ENCODE measurements at places on chromosomes 4 and X.

- DNase-seq: no peak
Measured at GRCh38 chr4:169184236-169184635, 86.5 kb downstream of the SH3RF1 start.

GRCh38 chr4:139514382-139515059, 41.5 kb downstream of the SETD7 start:
- no peak for DNase-seq

GRCh38 chr4:48065587-48066052, 49.0 kb downstream of the NIPAL1 start:
- no peak for DNase-seq

- no peak for DNase-seq
Measured at GRCh38 chr4:41712425-41712824, 36.1 kb downstream of the PHOX2B start.

DNA sequence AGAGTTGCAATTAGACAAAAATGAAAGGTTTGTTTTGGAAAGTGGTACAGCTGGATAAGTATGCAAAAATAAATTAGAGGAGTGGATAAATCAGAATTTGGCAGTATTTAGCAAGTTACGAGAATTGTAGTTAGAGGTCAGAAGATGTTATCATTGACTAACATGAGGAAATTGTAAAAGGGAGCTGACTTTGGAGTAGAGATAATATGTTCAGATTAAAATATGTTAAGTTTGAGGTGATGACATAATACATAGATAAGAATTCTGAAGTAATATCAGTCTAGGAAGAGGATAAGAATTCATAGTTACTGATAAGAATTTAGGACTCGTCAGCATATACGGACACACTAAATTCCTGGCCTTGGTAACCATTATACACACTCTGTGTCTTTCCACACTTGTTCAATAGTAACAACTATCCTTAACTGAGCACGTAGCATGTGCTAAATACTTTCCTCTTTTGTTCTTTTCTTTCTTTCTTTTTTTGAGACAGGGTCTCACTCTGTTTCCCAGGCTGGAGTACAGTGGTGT, 4.1 kb upstream of the EPGN start:
- DNase-seq: no peak

- DNase-seq: no peak
Measured at GRCh38 chrX:444305-444704, 57.6 kb upstream of the PPP2R3B start.

- DNase-seq: no peak
Measured at GRCh38 chrX:15761564-15762191, 23.6 kb downstream of the CA5B start.

DNA sequence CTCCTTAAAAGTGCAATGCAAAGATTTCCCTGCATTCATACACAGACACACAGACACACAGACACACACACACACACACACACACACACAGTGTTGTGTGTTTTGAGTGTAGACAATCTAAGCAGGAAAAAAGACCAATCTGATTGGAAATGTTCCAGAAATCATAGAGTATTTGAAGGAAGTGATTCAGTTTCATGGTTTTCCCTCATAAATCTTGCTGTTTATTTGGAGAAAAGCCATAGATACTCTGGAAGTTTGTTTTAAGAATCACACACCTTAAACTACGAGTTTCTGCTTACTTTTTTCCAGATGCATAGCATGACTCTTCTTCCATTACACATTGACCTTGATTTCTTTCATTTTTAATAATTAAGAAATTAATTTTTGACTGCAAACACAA, 298.5 kb upstream of the BMP3 start:
- DNase-seq: no peak

DNA sequence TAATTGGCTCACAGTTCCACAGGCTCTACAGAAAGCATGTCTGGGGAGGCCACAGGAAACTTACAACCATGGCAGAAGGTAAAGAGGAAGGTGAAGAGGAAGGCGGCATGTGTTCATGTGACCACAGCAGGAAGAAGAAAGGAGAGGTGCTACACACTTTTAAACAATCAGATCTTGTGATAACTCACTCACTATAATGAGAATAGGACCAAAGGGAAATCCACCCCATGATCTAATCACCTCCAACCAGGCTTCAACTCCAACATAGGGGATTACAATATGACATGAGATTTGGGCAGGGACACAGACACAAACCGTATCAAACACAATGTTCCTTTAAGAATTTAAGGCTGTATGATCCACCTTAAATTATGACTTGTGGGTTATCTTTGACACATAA, 10.5 kb upstream of the PGM2 start:
- DNase-seq: no peak

- no peak for DNase-seq
Measured at GRCh38 chrX:53447441-53447840, 13.3 kb upstream of the HSD17B10 start.

GRCh38 chrX:71616672-71617529, 1.4 kb downstream of the CXCR3 start:
- no peak for DNase-seq

DNA sequence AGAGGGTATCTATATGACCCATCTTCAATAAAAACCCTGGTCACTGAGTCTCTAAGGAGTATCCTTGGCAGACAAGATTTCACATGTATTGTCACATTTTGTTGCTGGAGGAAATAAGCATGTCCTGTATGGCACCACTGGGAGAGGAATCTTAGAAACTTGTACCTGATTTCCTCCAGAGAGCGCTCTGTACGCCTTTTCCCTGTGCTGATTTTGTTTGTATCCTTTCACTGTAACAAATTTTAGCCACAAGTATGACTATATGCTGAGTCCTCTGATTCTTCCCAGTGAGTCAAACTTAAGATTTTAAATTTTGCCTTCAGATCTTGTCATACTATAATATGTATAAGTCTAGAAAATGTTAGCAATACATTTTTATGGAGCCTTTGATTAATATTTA, 102.8 kb downstream of the ITIH6 start:
- no peak for DNase-seq

GRCh38 chr4:123806056-123806455, 409.5 kb downstream of the SPRY1 start:
- no peak for DNase-seq

- no peak for DNase-seq
Measured at GRCh38 chr4:165343353-165344191, 16.1 kb downstream of the MSMO1 start.

DNA sequence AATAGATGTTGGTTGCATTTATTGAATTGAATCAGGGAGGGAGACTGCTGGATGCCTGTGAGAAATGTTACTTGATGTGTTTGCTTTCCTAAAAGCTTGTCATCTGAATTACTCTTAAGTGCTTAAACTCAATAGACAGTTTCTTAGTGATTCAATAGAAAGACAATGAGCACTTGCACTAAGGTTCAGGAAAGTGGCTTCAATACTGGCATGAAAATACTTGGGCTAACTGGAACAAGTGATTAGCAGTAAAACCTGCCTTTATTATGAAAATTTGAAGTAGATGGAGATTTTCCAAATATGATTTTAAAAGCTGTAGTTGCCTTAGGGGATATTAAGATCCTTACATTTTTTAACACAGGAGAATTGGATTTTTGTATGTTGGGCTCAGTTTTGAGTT, 123.3 kb downstream of the RNF150 start:
- no peak for DNase-seq

DNA sequence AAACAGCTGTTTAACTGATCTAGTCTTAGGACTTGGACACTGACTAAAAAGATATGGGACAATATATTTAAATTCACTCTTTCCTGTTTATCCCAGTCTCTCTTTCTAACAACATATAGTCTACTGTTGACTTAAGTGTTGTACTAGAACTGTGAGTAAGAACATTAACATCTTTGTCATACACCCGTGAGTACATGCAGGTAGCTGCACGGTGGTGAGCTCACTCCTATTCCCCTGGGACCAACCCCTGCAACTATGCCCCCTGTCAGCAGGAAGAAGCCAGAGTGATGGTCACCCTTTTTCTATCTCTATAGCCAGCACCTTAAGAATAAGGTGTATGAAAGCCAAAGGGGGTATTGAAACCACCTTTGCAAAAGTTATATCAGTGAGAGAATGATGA, 17.6 kb downstream of the TBL1X start:
- no peak for DNase-seq

DNA sequence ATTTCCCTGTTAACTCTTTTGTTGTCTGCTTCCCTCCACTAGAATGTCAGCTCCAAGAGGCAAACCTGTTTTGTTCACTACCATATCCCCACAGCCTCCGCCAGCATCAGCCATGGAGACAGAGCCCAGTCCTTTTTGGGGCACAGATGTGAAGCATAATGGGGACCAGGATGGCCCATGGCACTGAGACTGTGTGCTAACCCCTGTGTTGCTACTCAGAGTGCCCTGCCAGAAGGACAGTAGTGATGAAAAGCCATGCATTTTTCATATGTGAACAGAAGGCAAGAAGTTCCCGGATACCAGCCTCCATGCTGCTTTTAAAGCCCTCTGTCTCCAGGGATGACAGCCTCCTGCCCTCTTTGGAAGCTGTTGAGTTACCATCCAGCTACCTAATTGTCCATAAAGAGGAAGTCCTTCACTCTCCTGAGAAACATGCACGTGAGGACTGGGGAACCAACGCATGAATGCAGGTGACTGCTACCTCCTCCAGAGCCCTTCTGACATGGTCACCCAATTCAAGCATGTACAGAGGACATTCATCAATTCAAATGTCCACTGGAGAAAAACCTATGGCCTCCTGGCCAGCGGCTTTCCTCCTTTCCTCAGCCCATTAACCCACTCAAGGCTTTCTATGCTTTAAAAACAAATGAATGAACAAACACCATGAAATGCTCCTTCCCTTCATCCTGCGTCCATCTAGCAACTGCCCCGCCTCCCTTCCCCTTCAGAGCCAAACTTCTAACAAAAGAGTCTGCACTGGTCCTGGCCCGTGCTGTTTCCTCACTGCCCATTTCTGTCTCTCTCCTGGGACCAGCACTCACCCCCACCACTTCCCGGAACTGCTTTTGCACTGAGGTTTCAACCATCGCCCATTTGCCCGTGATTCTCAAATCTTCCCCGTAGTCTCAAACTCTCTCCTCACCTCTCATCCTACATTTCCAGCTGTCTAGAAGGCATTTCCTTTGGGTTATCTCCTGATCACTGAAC, 18.0 kb downstream of the PNMA6F start:
- no peak for DNase-seq

GRCh38 chr4:124065936-124066335, 646.6 kb downstream of the ANKRD50 start:
- DNase-seq: no peak

DNA sequence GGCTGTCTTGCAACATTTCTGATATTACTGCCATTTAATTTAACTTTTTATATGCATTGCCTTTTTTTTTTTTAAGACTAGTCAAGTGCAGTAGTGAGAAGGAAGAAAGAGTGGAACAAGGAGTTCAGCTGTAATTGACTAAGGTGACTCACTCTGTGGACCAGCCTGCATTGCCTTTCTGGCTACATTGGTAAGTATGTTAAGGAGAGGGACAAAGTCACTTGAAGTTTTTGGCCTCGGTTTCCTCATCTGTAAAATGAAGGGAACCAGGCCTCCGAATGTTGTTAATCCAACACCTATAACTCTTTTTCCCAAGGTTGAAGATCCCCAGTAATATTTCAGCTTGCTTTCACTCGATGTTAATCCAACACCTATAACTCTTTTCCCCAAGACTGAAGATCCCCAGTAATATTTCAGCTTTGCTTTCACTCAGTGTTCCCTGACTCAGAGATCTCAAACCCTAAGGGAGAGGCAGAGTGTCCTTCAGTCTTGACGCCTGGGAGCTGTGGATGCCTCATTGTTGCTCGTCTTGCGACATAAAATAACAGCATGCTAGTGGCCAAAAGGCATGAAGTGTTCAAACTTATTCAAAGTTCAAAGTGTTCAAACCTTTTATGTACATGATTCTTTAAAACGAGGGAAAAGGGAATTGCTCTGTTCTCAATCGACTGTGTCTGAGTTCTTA, 102.0 kb downstream of the SORBS2 start:
- DNase-seq: no peak

GRCh38 chr4:108466936-108467902, 153.2 kb upstream of the RPL34 start:
- no peak for DNase-seq
